OCI-LY7 (cell line): ENCODE measurements at places on chromosomes 3 and 15.
A peak's percentile ranks its signal among the peaks of the same experiment; 100 is the strongest.

DNA sequence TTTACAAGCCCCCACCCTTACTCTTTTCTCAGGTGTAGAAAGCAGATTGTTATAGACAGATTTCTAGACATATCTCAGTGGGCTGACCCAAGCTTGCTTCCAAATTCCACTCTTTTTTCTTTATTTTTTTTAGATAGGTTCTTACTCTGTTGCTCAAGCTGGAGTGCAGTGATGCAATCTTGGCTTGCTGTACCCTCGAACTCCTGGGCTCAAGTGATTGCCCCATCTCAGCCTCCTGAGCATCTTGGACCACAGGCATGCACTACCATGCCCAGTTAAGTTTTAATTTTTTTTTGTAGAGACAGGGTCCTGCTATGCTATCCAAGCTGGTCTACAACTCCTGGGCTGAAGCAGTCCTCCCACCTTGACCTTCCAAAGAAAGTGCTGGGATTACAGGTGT is 53.5 kb upstream of the ADAMTS9 start:
- no peak for DNase-seq

GRCh38 chr3:66823009-66823397 is 175.1 kb upstream of the KBTBD8 start:
- DNase-seq: no peak

- no peak for DNase-seq
These were observed 31.9 kb downstream of the RAB8B start for GRCh38 chr15:63221346-63221745.

- peak; percentile 44 for DNase-seq
These were observed 93.9 kb downstream of the RBPMS2 start for GRCh38 chr15:64681424-64682024.

DNA sequence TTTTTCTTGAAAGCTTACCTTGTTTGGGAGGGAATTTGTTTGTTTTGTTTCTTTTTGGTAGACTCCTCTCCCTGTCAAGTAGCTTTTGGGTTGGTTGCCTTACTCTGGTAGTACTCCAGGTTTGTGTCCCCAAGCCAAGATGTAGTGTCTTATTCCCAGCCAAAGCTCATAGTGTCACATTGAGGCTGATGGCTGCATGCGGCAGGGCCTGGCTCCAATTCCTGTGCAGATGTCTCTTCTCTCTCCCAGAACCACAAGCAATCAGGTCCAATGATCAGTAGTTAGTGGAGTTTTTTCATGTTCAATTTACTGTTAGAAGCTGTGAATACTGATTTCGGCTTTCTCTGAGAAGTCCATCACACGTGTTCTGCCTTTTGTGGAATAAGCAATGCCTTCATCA is 221.1 kb upstream of the THBS1 start:
- DNase-seq: no peak
